Activated gamma-delta T cell treated with anti-CD3 and anti-CD28 coated beads, Interleukin-2, amount 50 U/mL, for 16 hours (primary cell): ENCODE measurements at places on chromosomes 6 and 20.

- DNase-seq, result no peak
Observed at GRCh38 chr6:22240025-22240424, 56.8 kb downstream of the PRL start.

- DNase-seq, result peak; percentile 43
Observed at GRCh38 chr6:158849899-158850806, 31.0 kb upstream of the EZR start.

DNA sequence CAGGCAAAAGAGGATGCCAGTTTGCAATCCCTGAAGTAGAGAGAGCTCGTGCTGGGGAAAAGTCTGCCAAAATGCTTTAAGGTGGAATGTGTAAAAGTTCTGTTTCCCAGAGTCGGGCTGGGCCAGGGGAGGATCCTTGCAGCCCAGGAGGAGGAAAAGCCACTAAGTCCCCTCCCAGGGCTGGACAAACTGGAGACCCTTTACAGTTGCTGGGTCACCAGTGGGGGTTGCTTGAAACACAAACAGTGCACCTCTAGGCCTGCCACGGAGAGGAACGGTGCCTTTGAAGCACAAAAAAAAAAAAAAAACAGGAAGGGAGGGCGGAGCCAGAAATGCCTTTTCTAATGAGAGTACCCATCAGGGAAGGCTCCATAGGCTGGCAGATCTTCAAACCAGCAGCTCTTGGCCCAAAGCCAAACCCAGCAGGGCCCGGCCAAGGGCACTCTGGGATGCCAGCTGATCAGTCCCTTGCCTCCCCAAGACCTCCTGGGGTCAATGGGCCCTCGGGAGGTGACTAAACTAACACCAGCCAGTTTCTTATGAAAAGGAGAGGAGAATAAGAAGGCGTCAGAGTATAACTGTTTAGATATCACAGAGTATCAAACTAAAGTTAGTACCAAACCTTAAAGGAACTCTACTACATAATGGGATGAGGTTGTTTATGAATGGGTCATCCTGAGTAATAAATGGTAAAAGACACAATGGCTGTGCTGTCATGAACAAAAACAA, 23.7 kb downstream of the HLA-A start:
- no peak for DNase-seq

GRCh38 chr20:8780915-8781314, 288.0 kb upstream of the PLCB4 start:
- no peak for DNase-seq

GRCh38 chr20:10673176-10673841, 490 bp downstream of the JAG1 start:
- DNase-seq, result no peak
